ENCODE measurements at places on chromosomes 1 and 21. TPM values are rescaled to one million over a fixed set of nuclear protein-coding genes. Genes with fewer than 3 reads are reported as not detected.

Gene RGS18
- not detected for total RNA-seq

Gene CAPZB
- total RNA-seq, result 96.8 TPM

Gene ACOT7
- 24.8 TPM for total RNA-seq

GRCh38 chr1:221272940-221273339 is 393.7 kb downstream of the HLX start:
- ATAC-seq, result no peak

DNA sequence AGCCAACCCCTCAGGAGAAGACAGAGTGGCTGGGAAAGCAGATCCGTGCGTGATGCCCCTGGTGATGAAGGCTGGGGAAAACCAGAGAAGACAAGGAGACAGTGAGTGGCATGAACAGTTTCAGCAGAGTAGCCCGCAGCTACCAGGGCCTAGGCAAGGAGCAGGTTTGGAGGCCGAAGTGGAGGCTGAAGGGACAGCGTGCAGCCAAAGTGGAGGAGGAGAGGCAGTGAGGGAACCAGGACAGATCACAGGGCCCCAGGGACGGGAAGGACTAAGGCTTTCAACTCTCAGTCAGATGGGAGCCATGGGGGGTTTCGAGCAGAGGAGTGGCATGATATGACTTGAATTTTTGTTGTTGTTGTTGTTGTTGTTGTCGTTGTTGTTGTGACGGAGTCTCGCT is 59.9 kb upstream of the SELENON start:
- no peak for ATAC-seq
